ENCODE measurements at places on chromosomes 5 and 9. TPM values are rescaled to one million over a fixed set of nuclear protein-coding genes. Genes with fewer than 3 reads are reported as not detected.
A peak's percentile ranks its signal among the peaks of the same experiment; 100 is the strongest.

DNA sequence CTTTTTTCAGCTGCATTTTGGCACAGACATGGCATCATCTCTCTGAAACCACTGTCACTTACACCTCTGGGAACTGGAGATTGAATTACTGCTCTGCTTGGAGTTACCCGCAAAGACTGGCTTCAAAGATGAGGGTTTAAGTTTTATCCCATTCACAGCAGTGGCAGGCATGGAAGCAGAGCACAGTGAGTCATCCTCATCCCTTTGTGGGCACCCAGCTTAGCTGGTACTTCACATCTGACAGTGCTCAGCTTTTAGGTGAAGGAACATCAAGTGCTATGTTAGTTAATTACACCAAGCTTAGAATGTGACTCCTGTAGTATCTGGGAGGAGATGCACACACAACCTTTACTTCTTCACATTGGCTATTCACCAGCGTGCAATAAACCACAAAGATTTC is 24.8 kb upstream of the ALDH1A1 start:
- H3K4me3 ChIP-seq, result no peak overlapping the region
- no peak for DNase-seq
- H3K36me3 ChIP-seq, result no peaks in the 10 kb centered on the region
- H3K27ac ChIP-seq, result no peak overlapping the region
- no peaks in the 10 kb centered on the region for H3K4me1 ChIP-seq
- H3K27me3 ChIP-seq, result no peaks in the 10 kb centered on the region

DNA sequence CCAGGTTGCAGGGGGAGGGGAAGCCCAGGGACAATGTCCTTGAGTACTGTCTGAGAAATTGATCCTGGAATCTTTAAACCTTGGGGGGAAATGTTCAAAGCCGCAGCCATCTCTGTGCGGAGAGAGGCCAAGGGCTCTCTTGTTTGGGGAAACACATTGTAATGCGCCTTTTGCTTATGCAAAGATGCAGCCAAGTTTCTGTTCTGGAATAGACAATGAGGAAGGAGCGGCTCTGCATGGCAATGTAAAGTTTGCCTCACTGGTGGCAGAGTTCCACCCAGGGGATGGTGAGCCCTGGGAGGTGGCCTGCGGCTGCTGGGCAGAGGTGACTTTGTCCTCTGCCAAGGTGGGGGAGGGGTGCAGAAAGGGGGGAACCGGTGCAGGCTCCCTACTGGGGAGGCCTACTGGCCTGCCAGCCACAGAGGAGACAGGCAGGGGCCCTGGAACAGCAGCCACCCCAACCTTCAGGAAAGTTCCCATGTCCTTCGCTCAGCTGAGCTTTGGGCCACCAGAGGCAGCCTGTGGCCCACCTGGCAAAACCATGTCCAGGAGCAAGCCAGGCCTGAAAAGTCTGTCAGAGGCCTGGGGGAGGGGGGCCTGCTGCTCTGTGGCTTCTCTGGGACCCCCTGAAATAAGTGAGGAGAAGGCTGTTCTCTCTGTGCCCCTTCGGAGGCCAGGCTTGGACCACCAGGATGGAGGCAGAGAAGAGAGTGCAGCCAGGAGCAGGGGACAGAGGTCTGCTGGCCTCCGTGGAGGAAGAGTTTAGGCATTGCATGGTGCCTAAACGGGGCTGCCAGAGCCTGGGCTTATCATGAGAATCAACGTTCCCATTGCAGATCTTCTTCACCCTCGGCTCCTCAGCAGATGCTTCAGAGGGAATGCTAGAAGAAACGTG is 127.8 kb downstream of the ZNF354C start:
- no peak overlapping the region for H3K4me3 ChIP-seq
- no peaks in the 10 kb centered on the region for H3K4me1 ChIP-seq
- no peak for DNase-seq
- H3K36me3 ChIP-seq, result no peaks in the 10 kb centered on the region
- peaks cover 2% of the 10 kb centered on the region for H3K27me3 ChIP-seq
- no peak overlapping the region for H3K27ac ChIP-seq

Gene PALM2AKAP2
- not detected for polyA plus RNA-seq

Gene ADGRD2
- polyA plus RNA-seq, result not detected

GRCh38 chr9:69079186-69079585 is 43.6 kb downstream of the FXN start:
- peaks cover 14% of the 10 kb centered on the region for H3K36me3 ChIP-seq
- DNase-seq, result no peak
- H3K27me3 ChIP-seq, result no peaks in the 10 kb centered on the region
- H3K4me3 ChIP-seq, result no peak overlapping the region
- no peaks in the 10 kb centered on the region for H3K4me1 ChIP-seq

DNA sequence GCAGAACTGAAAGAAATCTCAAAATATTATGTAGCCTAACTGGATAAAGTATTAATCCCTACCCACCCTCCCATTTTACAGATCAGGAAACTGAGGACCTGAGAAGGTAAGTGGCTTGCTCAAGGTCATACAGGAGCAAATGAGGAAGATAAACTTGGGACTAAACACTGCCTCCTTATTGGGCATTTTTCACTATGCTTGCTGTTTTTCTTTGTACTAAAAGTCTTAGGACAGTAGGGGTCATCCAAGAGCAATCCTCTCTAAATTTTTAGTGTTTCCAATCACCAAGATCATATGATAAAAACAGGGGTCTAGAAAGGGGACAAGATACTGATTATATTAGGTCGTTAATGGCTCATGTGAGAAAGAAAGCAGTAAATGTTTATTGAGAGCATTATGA is 80.8 kb downstream of the RORB start:
- DNase-seq, result no peak
- H3K36me3 ChIP-seq, result no peaks in the 10 kb centered on the region
- H3K4me1 ChIP-seq, result no peaks in the 10 kb centered on the region
- no peak overlapping the region for H3K27ac ChIP-seq
- peaks cover 2% of the 10 kb centered on the region for H3K27me3 ChIP-seq

- no peaks in the 10 kb centered on the region for H3K36me3 ChIP-seq
- no peaks in the 10 kb centered on the region for H3K4me1 ChIP-seq
- H3K27me3 ChIP-seq, result peaks cover 2% of the 10 kb centered on the region
- H3K4me3 ChIP-seq, result no peak overlapping the region
These were observed 69.1 kb upstream of the PUM3 start for GRCh38 chr9:2913026-2913425.

- peak; percentile 68 for DNase-seq
- no peak within 1 kb of the TSS for H3K27ac ChIP-seq
- peaks cover 14% of the 10 kb centered on the region for H3K4me1 ChIP-seq
- H3K4me3 ChIP-seq, result peak within 1 kb of the TSS; percentile 78
- H3K27me3 ChIP-seq, result peaks cover 7% of the 10 kb centered on the region
These were observed at the start of gene FGFR4 for GRCh38 chr5:177086654-177087397. TSS of gene FGFR4 (plus strand) at chr5:177086915. CDS start at chr5:177089603, 2,688 bp downstream.

DNA sequence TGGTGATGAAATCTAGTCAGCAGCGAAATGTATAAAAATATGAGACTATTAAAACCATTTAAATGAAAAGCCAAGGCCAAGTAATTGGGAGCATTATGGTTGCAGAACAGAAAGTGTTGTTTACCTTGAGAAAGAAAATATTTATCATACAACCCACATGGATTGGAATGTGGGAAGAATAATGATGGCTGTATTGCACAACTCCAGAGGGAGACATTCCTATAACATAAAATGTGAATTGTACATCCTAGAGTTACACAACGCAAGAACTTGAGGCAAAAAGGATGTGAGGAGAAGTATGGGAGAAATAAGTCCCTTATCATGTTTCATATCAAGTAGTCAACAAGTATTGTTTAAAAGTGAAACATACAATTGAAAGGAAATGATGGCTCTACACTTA is 1014.0 kb upstream of the SEMA6A start:
- H3K4me1 ChIP-seq, result no peaks in the 10 kb centered on the region
- H3K27me3 ChIP-seq, result peaks cover 3% of the 10 kb centered on the region
- no peak overlapping the region for H3K4me3 ChIP-seq

Data from immature natural killer cell (primary cell).